ENCODE measurements at places on chromosomes 6 and 20.
A peak's percentile ranks its signal among the peaks of the same experiment; 100 is the strongest.

DNA sequence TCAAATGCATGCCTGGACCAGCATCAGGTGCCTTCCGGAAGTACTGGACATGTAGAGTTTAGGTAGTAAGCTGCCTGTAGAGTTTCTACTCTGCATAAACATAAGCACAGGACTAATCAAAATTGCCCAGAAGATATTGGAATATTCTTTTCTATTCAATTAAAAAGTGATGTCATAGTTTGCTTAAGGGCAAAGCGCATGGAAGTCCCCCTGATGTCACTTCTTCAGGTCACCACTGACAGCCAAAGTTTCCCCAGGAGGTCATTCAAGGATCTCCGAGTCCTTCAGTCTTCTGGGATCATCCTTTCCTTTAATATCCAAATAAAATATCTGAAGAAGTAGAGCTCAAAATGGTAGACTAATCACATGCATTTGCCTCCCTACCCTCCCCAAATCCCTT is 17.5 kb upstream of the RIN2 start:
- DNase-seq = no peak

- DNase-seq = no peak
Observed at GRCh38 chr6:42140756-42141602, 1.4 kb downstream of the C6orf132 start.

GRCh38 chr20:49445176-49445575 is 37.3 kb downstream of the KCNB1 start:
- no peak for DNase-seq

DNA sequence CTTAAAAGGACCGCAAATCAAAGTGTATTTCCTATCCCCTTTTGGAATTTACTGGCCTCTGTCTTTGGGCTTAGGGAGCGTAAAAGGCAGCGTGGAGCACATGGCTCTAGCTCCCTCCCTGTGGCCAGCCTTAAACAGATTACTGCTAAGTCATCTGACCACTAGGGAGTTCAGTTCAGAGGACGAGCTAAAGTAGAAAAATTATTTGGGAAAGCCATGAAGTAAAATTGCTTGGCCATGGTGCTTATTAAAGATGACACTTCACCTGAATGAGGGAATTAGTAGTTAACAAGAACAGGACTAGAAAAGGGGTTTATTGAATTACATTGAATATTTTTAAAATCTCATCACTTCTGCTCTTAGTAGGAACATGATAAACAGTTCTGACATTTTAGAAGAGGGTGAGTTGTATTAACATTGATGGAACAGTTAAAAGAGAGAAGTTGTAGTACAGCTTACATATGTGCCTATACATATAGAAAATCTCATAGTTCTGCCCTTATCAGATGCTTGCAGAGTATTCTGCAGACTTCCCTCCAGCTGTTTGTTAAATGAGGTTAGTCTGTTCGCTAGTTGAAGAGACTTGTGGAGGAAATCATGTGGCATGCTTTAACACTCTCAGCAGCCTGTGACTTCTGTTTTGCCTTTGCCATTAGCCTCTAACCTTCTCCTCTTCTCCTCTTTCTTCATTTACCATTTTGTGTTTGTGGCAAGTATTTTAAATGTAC is 31.2 kb upstream of the MAPK13 start:
- DNase-seq = no peak

- no peak for DNase-seq
Observed at GRCh38 chr6:35469751-35470662, 1.8 kb downstream of the RPL10A start.

DNA sequence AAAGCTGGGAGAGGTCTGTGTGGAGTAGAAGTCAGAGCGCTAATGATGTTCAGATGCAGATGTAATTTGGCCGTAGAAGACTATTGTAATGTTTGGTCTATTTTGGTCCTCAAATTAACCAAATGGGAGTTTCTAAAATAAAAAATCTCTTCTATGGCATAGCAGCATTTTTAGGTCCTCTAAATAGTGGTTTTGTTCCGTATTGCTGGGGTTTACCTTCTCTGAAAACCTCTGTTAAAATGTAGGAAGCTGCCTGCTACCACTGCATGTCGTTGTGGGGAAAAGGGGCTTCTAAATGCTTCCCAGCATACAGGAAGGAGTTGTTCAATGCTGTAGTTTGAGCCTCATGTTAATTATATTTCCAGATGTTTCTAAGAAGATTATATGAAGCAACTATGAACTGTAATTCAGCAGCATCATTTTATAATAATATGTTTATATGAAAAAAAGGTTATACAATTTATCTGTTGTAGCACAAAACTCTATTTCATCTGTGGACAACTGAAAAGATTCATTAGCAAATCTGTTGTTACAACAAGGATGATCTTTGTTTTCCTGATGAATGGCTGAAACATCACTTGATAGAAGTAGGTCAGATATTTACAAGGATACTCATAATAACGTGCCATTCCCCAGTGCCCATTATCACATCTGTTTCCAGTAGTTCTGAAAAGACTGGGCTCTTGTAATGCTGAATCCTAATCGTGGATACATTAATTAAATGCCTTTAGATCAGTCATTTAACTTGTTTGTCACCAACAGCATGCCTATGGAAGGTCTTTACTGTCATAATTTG is 256.6 kb downstream of the TBC1D7 start:
- no peak for DNase-seq

GRCh38 chr6:170224694-170225660 is 65.9 kb downstream of the DLL1 start:
- DNase-seq = no peak

GRCh38 chr6:81683912-81684311 is 68.6 kb downstream of the TENT5A start:
- DNase-seq = no peak

- no peak for DNase-seq
Observed at GRCh38 chr20:58054780-58055373, 173.6 kb downstream of the ANKRD60 start.

- no peak for DNase-seq
Observed at GRCh38 chr6:20162515-20162914, 49.8 kb downstream of the MBOAT1 start.

GRCh38 chr6:12717356-12717755 is 789 bp downstream of the PHACTR1 start:
- DNase-seq = no peak

GRCh38 chr6:15739867-15740266 is 77.0 kb upstream of the DTNBP1 start:
- DNase-seq = no peak

DNA sequence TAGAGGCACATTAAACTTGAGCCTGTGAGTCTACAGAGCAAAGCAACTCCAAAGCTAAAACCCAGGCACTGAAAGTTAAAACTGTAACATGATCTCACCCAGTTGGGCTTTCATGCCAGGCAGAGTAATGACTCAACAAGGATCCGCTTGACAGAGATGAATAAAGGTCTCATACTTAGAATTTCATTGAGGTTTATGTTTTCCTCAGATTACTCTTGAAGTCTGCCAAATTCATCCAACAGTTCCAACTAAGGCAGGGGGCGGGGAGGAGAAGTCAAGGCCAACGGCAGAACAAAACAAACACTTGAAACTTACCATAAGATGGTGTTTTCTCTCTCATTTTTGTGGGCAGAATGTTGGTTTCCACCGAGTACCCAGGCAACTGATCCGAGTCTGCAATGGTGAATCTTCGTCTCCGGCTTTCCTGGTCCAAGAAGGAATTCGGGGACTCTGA is 54.0 kb upstream of the IPCEF1 start:
- peak; percentile 31 for DNase-seq

DNA sequence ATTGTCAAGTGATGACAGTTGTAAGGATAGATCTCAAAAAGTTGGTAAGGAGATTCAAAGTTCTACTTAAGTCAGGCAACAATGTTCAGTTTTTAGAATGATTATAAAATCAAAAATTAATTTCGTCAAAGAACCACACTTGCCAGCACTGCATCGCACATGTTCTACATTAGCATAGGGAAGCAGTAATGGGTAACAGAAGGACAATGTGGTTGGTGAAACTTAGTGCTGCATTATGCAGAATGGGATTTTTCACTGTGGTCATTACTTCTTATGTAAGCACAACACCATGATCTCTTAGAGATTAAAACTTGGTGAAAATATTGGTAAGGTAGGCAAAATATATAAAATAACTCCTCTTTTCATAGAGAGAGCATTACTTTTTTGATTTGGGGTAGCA is 173.7 kb upstream of the THEMIS start:
- DNase-seq = no peak

DNA sequence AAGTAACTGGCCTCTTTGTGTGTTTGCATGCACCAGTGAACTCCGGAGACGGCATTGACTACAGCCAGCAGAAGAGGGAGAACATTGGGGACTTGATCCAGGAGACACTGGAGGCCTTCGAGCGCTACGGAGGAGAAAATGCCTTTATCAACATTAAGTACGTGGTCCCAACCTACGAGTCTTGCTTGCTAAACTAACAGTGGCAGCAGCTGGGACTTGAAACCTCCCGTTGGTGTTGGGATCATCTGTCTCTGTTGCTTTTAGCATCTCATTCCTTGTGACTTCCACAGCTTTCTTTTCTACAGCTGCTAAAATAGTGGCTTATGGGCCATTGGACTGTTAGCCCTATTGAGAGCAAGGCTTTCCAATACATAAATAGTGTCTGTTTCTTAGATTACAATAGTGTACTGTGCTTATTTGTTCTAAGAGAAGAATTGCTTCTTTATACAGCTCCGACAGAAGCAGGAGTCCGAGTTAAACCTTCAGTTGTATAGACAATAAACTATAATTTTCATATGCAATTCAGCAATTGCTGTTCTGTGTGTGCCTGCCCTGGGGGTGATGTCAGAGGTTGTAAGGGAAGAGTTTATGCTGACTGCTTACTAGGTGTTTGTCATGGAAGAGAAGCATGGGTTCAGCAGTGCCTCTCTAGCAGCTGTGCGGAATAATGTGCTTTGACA is 99.6 kb upstream of the QKI start:
- no peak for DNase-seq

DNA sequence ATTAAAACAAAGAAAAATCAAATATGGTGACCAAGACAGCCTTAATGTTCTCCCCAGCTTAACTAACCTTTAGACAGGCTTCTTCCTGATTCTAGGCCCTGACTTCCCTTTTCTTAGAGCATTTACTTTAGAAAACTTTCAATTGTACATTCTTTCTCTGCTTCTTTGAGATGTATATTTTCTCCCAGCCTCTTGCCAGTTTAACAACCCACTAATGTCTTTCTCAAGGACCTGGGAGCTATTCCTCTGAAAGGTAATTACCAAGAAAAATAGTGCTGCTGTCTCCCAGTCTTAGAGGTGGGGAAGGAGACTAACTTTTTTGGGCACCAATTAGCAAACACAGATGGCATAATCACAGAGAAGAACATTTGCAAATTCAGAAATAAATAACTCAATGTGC is 62.8 kb upstream of the KCNQ5 start:
- no peak for DNase-seq

GRCh38 chr20:1467355-1468116 is 887 bp upstream of the NSFL1C start:
- no peak for DNase-seq

DNA sequence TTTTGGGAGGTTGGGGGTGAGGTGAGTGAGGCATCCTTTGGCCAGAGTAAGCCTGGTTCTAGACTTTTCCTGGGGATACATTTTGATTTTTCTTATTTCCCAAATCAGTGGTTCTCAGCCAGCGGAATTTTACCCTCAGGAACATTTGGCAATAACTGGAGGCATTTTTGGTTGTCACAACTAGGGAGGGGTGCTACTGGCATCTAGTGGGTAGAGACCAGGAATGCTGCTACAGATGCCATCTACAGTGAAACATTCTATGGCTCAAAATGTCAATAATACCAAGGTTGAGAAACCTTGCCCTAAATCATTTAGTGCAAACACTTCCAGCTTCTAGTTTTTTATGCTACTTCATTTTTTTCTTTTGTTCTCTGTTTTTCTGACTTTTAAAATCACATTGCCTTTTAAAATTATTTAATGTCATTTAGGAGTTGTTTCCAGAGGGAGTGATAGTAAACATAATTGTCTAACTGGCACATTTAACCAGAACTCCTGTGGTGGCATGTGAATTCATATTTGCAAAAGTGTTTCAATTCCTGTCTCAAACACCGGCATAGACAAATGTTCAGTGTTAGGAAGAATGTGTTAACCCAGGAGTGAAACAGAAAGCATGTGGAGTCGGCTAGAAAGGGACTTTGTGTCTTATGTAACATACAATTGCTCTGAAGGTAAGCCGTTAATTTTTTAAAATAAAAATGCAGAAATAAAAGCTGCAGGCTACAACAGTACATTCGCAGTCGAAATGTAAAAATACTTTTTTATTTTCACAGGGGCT is 59.0 kb downstream of the QRSL1 start:
- no peak for DNase-seq

DNA sequence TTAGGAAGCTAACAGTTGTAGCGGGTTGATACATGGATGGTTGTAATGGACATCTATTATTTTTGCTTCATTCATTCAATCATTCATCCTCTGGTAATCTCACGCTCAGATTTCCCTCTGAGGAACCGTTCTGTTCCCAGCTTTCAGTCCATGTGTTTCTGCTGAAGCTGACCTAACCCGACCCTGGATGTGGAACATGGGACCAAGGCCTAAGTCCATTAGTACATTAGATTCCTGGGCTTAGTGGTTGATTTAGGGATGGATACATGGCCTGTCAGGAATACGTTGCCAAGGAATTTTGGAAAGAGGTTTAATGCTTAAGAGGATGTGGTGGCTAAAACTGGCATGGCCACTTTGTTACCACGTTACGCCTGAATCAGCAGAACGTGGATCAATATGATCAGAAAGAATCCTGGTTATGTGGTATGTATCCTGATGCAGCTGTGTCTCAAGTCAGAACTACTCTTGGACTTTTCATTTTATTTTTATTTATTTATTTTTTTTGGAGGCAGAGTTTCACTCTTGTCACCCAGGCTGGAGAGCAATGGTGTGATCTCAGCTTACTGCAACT is 4.1 kb upstream of the DHX35 start:
- DNase-seq = no peak

- no peak for DNase-seq
Observed at GRCh38 chr6:160041608-160042007, 72.7 kb downstream of the IGF2R start.

DNA sequence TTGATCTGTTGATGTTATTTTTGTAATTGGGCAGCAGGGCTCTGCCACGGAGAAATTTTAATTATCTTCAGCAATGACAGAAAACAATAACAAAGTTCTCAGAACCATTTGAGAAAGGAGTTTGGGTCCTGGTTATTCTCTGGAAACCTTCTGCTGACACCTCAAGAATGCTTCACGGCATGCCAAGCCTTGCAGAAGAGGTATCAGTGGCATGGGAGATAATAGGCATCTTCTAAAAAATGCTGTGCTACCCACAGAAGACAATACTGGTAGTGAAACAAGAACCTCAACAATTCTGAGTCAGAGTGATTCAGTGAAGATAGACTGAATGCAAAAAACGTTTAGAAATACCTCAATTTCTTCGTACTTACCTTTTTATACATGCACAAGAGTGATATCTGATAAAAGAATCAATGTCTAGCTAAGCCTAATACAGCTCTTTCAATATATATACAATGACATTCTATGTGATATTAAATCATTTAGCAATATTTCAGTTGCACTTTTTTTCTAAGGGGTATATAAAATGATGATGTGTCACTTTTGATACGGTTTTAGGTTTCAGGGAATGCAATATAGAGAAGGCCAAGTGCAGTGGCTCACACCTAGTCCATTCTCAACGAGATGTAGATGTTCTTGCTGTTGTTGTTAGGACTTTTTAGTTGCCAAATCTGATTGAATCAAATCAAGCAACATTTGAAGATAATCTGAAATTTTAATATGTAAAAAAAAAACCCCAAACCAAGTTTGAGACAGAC is 110.4 kb upstream of the COL21A1 start:
- no peak for DNase-seq

- DNase-seq = no peak
Observed at GRCh38 chr6:46935687-46936086, 13.9 kb upstream of the ADGRF5 start.

- DNase-seq = no peak
Observed at GRCh38 chr6:35078226-35078850, 62.8 kb downstream of the TCP11 start.
